Uterus (tissue), 4 donors: ENCODE measurements at places on chromosomes 1 and 21. TPM values are rescaled to one million over a fixed set of nuclear protein-coding genes. Genes with fewer than 3 reads are reported as not detected.

DNA sequence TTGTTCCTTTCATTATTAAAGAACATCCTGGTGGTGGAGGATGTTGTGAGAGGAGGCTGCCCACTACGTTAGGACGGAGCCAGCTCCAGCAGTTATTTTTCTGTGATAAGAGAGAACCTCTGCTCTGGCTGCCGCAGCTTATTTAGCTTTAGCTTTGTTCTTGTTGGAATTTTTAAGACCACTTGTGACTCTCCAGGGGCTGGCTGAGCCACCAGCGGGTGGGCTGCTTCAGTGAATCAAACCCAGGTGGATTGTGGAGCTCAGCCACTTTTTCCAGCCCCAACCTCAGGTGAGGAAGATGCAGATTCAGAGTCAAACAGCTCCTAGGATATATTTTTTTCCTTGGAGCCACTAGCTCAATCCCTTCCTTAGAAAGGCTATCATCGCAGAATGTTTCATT, 83.1 kb upstream of the CTTNBP2NL start:
- H3K4me1 ChIP-seq = no peaks in the 10 kb centered on the region
- no peak overlapping the region for H3K4me3 ChIP-seq
- H3K27me3 ChIP-seq = no peaks in the 10 kb centered on the region
- no peak for DNase-seq

DNA sequence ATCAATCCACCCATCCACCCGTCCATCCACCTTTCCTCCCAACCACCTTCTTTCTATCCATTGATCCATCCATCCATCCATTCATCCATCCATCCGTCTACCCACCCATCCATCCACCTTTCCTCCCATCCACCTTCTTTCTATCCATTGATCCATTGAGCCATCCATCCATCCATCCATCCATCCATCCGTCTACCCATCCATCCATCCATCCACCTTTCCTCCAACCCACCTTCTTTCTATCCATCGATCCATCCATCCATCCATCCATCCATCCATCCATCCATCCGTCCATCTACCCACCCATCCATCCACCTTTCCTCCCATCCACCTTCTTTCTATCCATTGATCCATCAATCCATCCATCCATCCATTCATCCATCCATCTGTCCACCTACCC, 5.1 kb upstream of the EDN2 start:
- H3K4me3 ChIP-seq = no peak overlapping the region
- H3K4me1 ChIP-seq = peaks cover 6% of the 10 kb centered on the region
- H3K36me3 ChIP-seq = no peaks in the 10 kb centered on the region

SEMA4A gene
- 8.2 TPM for total RNA-seq

GRCh38 chr1:220056374-220056773, 10.1 kb upstream of the EPRS1 start:
- no peak overlapping the region for H3K27ac ChIP-seq
- H3K27me3 ChIP-seq = no peaks in the 10 kb centered on the region
- H3K4me1 ChIP-seq = no peaks in the 10 kb centered on the region
- no peaks in the 10 kb centered on the region for H3K36me3 ChIP-seq
- no peak overlapping the region for H3K4me3 ChIP-seq

DNA sequence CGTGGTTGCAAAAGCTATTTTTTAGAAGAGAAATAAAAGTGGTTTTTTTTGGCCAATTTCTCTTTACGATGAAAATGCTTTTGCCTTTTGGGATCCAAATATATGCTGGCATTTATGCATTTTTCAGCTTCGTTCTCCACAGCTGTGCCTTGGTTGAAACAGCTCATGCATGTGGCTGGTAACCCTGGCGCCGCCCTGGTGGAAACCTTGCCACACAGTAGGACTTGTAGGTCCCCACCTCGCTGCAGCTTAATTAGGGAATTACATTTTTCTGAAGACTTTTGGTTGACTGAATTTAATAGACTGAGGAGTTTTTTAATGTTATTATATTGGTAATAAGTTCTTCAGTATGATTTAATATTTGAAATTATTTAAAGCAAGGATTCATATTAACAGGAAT, 12.7 kb upstream of the PCP4 start:
- no peaks in the 10 kb centered on the region for H3K36me3 ChIP-seq
- H3K27ac ChIP-seq = no peak overlapping the region
- DNase-seq = no peak
- no peaks in the 10 kb centered on the region for H3K4me1 ChIP-seq
- H3K27me3 ChIP-seq = no peaks in the 10 kb centered on the region
- H3K4me3 ChIP-seq = no peak overlapping the region

- no peaks in the 10 kb centered on the region for H3K36me3 ChIP-seq
- DNase-seq = no peak
- no peak overlapping the region for H3K4me3 ChIP-seq
- H3K27me3 ChIP-seq = no peaks in the 10 kb centered on the region
Measured at GRCh38 chr1:178595491-178595890, 82.6 kb downstream of the TEX35 start.

DNA sequence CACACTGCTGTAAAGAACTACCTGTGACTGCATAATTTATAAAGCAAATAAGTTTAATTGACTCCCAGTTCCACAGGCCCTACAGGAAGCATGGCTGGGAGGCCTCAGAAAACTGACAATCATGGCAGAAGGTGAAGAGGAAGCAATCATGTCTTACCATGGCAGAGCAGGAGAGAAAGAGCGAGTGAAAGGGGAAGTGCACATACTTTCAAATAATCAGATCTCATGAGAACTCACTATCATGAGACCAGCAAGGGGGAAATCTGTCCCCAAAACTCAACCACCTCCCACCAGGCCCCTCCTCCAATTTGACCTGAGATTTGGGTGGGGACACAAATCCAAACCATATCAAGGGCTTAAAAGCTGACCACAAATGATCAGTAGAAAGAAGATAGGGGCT, 493.2 kb downstream of the PTPRC start:
- DNase-seq = no peak
- H3K4me3 ChIP-seq = no peak overlapping the region
- no peaks in the 10 kb centered on the region for H3K4me1 ChIP-seq
- no peak overlapping the region for H3K27ac ChIP-seq
- no peaks in the 10 kb centered on the region for H3K27me3 ChIP-seq
- no peaks in the 10 kb centered on the region for H3K36me3 ChIP-seq

INAVA gene
- not detected for total RNA-seq

DNA sequence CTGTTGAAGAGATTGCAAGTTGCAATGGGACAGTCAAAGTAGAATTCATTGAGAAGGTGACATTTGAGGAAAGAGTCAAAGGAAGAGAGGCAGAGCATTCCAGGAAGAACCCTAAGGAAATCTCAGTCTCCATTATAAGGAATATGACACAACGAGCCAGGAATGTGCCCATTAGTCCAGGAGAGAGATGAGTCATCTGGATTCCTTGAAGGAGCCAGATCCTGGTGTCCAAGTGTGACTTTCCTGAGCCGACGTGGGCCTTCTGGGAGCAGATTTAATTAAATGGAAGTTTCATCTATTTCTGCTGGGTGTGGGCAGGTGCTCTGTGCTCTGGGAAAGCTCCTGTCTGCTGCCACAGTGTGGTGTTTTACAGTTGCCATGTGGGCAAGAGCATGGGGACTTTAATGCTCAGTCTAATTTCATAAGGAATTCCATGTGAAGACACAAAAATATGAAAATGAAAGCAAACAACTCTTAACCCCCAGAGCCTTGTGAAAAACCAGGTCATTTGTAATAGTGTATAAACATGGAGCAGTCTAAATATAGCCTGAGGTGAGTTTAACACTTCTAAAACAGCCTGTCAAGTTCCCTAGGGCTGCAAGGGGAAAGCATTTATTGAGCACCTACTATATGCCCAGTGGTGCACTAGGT, 111.4 kb upstream of the ARTN start:
- peak overlapping the region; percentile 50 for H3K27ac ChIP-seq
- peak; percentile 53 for DNase-seq
- H3K27me3 ChIP-seq = no peaks in the 10 kb centered on the region

GRCh38 chr1:110174961-110175360, 24.7 kb downstream of the SLC6A17 start:
- no peaks in the 10 kb centered on the region for H3K36me3 ChIP-seq
- H3K4me3 ChIP-seq = no peak overlapping the region
- DNase-seq = no peak
- no peak overlapping the region for H3K27ac ChIP-seq
- no peaks in the 10 kb centered on the region for H3K4me1 ChIP-seq

- H3K4me3 ChIP-seq = no peak overlapping the region
- no peak for DNase-seq
- no peaks in the 10 kb centered on the region for H3K36me3 ChIP-seq
- H3K4me1 ChIP-seq = no peaks in the 10 kb centered on the region
- no peak overlapping the region for H3K27ac ChIP-seq
Measured at GRCh38 chr1:224528900-224529299, 87.2 kb upstream of the CNIH3 start.

DNA sequence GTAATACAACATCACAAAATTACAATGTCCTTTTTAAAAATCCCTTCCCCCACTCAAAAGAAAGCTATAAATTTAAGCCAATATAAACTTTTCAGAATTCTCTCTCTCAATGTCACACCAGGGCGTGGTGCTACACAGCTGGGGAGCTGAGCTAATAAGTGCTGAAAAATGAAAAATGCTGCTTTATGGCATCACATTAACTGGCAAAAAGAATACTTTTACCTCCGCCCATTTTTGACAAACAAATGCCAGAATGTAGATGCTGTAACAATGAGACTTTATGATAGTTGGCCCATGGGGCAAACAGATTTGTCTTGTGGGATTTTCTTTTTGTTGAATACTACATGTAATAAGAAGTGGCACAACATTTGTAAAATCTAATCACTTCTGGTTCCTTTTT, 12.7 kb upstream of the LYPLAL1 start:
- DNase-seq = no peak
- no peaks in the 10 kb centered on the region for H3K4me1 ChIP-seq
- H3K27me3 ChIP-seq = no peaks in the 10 kb centered on the region
- no peak overlapping the region for H3K4me3 ChIP-seq
- H3K27ac ChIP-seq = no peak overlapping the region
